ENCODE measurements at places on chromosomes 4 and X.
A peak's percentile ranks its signal among the peaks of the same experiment; 100 is the strongest.

DNA sequence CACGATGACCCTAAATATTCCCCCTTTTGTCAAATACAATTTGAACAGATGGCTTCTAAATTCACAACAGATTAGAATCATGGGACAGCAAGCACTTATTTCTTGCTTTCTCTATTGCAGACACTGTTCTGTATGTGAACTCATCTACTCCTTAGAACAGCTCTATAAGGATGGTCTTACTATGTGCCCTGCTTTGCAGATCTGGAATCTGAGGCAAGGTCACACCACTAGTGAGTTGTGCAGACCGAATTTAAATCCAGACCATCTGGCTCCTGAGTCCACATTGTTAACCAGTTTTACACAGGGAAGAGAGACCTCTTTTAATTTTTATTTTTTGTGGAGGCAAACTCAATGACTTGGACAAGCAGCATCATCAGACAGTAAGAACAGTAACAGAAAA, 50.2 kb downstream of the GPRIN3 start:
- DNase-seq, result no peak

GRCh38 chr4:95095348-95095974, 337.7 kb downstream of the BMPR1B start:
- DNase-seq, result no peak

DNA sequence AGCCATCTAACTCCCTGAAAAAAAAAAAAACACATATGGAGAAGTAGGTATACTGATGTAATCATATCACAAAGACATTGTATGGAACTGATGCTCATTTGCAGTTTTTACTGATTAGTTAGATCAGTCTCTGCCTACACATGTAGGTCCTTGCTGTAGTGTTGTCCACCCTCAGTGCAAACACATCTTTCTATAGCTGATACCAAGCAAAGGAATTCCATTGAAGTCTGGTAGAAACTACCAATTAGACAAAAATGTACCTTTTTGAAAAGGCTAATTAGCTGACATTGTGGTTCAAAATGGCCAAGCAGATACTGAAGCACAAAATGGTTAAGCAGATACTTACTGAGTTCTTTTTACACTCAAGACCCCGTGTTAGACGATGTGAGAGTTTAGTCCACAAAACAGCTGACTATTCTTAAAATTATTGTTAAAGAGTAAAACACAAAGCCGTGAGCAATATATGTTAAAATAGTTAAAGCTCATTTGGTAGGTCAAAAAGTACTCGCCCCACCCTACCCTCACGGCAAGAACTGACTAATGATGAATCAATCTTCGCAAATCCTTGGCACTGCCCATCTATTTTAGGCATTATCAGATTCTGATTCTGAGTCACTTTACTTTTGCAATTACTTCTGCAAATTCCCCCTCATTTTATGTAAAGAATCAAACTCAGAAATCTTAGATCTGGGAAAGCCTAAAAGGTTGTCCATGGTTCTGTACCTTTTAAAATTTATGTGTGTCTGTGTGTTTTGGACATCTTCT, 40.4 kb downstream of the COL4A6 start:
- peak; percentile 24 for DNase-seq

DNA sequence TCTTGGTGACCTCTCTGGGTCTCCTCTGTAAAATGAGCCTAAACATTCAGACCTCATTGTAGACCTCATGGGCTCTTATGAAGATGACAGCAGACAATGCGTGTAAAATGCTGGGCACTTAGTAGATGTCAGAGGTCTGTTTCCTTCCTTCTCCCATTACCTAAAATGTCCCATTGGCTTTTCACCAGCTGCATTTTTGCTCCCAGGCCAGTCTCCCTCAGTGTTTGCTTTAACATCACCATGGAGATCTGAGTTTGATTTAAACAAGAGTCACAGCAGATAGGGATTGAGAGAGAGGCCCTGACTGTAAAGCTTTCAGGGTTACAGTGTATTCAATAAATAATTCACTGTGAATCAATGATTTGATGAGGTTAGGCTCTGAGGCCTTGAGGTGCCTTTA, 24.3 kb downstream of the PSAPL1 start:
- no peak for DNase-seq

DNA sequence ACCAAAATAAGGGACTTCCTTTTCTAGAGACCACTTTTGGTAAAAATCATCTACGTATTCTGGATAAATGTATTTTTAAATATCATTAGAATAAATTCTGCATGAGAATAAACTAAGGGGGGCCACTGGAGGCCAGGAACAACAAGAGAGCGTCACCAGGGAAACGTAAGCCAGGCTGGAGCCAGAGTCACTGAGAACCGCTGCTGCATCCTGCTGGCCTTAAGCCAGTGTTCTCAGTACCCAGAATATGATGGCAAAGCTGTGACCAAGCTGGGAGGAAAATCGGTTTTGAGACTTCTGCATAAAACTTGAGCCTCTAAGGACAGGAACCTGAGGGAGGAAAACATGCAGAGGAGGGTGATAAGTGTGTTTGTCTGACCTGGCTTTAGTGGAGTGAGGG, 63.0 kb upstream of the FAM9A start:
- no peak for DNase-seq

DNA sequence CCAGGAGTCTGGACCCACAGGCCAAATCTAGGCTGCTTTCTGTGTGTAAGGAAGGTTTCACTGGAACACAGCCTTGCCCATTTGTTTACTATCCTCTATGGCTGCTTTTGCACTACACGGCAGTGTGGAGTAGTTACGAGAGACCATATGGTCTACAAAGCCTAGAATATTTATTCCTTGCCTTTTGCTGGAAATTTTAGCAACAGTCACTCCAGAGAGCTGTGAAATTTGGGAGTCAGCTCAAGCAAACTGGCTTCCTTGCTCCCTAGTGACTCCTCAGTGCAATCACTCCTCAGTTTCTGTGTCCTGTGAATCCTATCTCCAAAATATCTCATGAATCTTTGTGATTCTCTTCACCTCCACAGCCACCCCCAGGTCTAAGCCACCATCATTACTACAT, 99.0 kb upstream of the CPEB2 start:
- no peak for DNase-seq

- no peak for DNase-seq
Measured at GRCh38 chrX:47976254-47977151, 27.3 kb downstream of the ZNF182 start.

GRCh38 chr4:168498251-168498650, 1.4 kb downstream of the PALLD start:
- DNase-seq, result no peak

GRCh38 chr4:110641218-110641617, 18.3 kb upstream of the PITX2 start:
- no peak for DNase-seq

- DNase-seq, result no peak
Measured at GRCh38 chr4:54099287-54099747, 646 bp upstream of the GSX2 start.

- no peak for DNase-seq
Measured at GRCh38 chr4:83862471-83862870, 326.6 kb downstream of the GPAT3 start.

GRCh38 chr4:7784131-7784870, 155.4 kb downstream of the AFAP1 start:
- no peak for DNase-seq

- DNase-seq, result peak; percentile 67
Measured at GRCh38 chrX:9995855-9996339, 28.7 kb downstream of the CLDN34 start.

GRCh38 chrX:20529301-20529700, 262.6 kb upstream of the RPS6KA3 start:
- no peak for DNase-seq

GRCh38 chr4:147173322-147173721, 227.7 kb upstream of the TTC29 start:
- no peak for DNase-seq

DNA sequence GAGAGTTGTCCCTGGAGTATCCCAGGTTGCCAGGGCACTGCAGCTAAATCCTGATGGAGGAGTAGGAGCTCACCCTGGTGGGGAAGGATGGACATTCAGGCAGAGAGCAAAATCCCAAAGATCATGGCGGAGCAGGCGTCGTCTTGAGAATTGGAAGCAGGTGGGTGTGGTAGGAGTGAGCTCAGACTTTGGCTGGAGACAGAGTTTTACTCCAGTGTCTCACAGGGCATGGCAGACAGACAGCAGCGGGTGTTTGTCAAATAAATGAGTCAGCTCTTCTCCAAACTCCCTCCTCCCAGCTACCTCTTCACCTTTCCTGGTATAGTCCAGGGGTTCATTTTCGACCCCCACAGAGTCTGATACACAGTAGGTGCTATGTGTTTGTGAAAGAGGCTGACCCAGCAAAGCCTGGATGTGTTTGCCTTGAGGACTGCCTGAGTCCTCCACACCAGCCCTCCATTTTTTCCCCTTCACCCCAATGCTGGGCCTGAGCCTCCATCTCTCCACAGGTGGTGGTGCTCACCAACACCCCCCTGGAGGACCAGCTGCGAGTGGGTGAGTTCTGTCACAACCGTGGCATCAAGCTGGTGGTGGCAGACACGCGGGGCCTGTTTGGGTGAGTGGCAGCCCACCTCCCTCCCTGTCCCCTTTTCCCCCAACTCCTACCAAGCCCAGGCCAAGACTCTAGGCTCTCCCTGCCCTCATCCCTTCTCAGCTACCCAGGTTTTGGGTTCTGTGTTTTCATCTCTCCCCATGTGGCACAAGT, 6.9 kb downstream of the UBA1 start:
- DNase-seq, result no peak

GRCh38 chr4:148090503-148091476, 351.4 kb downstream of the NR3C2 start:
- no peak for DNase-seq

DNA sequence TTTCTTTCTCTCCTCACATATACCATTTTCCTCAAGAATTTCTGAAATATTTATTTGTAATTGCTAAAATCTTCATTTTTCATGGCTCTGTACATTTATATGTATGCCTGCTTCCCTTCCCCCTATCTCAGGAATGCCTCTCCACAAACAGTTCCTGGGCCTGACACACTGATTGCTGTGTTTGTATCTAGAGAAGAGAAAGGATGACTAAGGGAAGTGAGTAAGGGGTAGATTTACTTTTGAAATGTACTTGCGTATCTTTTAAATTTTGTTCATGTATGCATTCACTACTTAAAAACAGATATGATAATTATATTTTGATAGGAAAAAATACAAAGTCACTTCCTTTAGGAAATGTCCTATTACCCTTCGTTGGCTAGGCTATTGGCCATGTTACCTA, 790.8 kb downstream of the PCDH18 start:
- DNase-seq, result no peak

- DNase-seq, result no peak
Measured at GRCh38 chr4:122635205-122635604, 14.3 kb upstream of the IL21 start.

- no peak for DNase-seq
Measured at GRCh38 chrX:39946822-39947221, 150.9 kb downstream of the BCOR start.

DNA sequence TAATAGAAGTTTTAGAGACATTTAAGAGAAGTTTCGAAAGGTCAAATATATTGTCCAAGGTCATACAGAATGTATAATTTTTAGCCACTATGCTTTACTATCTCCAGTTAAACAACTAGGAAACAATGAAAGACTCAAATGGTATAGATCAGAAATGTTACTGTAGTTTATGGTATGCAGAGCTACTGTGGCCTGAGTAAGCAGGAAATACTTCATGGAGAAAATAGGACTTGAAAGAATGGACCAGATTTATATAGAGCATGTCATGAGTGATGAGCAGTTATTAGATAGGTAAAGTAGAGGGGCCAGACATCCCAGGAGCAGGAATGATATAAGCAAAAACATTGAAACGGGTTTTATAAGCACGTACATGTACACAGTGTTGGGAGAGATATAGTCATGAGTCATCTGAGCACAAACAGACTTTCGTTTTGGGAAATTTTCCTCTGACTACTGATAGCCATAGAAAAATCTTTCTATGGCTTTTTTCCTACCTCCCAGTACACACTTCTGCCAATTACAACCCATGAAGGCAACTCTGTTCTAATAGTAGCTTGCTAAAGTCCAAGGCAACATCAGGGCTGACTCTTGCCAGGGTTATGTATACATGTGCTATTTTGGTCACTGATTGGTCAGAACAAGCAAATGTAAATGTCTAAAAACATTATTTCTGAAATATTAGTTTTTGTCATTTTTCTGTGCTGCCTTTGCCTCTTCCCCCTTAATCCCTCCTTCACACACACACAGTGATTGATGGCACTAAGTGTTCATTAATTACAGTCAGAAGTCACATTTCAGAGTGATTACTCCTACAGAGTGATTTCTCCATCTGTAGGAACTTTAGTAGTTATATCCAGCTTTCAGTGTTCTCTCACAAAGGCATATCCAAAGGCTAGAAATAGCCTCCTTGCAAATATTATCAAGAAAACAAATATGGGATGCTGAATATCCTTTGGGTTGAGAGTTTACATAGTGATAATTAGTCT, 198.7 kb downstream of the ENOX2 start:
- no peak for DNase-seq

DNA sequence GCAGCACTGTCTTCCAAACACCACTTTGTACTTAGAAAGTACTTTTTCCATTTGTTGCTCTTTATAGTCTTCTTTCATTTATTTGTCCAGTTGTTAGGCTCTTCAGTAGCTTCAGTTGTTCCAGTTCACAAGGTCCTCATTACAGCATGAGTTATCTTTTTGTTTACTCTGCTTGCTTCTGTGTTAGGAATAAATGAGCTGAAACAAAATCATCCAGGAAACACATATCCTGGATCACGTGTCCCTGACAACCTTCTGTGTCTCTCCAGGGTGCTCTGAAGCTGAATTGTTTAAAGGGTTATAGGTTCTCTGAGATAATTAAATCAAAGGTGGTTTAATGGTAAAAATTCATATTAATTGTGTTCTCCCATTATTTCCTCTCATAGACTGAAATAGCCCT, 19.9 kb upstream of the KLHL8 start:
- DNase-seq, result no peak

DNA sequence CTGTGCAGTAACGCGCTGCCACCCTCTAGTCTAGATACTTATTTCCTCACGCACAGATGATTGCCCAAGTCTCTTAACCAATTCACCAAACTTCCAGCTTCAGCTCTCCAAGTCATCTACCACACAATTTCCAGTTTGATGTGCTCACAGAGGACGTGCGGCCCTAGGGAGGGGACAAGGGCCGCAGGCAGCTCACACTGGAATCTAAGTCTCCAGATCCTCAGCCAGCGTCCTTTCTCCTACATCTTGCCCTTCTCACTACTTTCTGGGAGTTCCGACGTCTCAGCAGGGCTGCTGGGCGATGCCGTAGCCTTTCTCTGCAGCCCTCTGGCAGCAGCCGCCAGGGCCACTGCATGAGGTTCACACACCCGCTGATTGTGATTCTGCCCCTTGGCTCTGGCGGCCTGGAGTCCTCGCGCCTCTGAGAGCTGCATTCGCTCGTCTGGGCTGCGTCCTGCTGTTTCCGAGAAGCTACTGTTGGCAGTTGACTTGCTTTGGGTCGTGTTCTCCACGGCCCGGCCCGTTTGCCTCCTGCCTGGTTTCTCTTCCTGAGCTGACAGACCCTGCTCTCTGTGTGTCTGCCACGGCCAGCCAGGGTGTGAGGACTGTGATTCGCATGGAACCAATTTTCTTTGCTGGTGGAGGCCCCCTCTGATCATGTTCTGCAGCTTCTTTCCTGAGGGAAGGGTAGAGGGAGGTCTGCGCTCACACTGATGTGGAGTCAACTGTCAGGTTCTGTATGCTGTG, 14.1 kb upstream of the TMEM131L start:
- DNase-seq, result no peak
